ENCODE measurements at places on chromosomes 2 and 18. TPM values are rescaled to one million over a fixed set of nuclear protein-coding genes. Genes with fewer than 3 reads are reported as not detected.

- no peak for DNase-seq
Observed at GRCh38 chr2:138183705-138184104, 219.4 kb downstream of the HNMT start.

LINC00305 gene
- total RNA-seq = not detected

DNA sequence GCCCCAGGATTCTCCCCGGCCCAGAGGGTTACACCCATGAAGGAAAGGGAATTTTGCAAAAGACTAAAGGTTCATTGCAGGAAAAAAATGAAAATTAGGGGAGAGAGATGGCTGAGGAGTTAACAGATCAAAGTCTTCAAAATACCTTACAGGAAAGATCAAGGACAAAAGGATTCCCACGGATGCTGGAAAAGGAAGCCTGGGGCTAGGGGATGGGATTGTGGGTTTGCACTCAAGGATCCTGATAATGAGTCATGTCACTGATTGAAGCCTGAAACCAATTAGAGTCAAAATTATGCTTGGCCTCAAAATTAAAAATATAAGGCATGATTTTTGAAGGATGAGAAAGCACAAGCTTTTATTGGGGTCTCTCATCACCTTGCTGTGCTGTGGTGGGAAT is 32.6 kb upstream of the COPS8 start:
- no peak for DNase-seq

POMC gene
- 7.7 TPM for total RNA-seq

DNA sequence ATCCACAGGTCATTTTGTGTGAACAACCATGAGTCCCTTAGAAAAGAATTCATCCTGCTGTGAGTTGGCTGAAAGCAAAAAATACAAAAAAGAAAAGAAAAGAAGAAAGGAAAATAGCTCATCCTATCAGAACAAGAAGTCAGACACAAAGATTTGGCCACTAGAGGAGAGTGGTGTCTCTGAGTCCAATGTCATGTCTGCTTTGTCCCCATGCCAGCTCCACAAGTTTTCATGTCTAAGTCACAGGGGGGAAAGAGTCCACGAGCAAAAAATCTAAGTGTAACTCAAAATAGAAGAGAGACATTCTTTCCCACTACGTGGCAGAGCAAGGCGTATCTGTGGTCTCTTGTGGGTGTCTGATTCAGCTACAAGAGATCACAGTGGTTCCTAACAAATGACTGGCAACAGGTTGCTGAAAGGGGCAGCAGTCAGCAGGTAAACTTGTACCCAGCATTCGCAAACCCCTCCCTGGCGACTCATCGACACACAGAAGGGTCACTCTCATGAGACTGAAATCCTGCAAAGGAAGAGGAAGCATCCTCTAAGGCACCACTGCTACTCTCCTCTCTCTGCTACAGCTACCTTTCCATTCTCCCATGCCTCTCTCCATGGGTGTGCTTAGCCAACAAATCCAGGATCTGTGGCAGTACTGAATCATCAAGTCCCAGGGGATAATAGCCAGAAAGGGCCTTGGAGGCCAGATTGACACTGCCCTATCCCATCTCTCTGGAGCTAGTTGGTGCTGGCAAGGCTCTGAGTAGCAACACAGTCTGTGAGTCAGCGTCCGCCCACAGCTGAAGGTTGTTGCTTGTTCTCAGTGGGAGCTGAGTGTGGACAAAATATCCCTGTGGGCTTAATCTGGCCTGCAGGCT is 123.0 kb upstream of the SLC39A10 start:
- DNase-seq = no peak

- DNase-seq = no peak
Observed at GRCh38 chr2:173659509-173659908, 304.8 kb downstream of the CDCA7 start.

DNA sequence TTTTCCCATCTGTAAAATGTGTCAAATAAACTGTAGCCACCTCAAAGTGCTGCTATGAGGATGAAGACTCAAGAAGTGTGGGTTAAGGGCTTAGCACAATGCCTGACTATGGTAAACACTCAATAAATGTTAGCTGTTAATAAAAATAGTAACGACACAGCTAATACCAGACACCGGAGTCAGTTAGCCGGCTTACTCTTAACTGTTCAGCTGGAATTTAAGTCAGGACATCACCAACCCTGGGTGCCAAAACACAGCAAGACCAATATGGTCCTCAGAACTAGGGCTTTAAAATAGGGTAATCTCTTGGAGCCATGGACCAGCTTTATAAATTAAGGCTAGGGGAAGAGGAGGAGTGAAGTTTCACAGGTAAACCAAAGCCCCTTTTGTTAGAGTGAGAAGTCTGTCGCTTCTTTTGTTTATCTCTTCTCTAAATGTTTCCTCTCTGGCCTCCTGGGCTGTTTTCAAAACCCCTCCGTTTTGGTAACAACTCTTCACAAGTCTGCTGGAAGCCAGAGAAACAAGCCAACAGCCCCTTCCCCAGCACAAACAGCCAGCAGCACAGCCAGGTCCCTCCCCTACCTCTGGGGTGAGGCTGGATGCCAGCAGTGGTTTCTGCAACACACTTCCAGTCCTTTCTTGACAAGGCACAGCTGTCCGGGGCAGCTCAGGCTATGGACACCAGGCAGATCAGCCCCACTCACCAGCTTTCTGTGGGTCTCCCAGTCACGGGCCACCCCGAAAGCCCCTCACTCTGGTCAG is 13.8 kb upstream of the FZD7 start:
- DNase-seq = no peak

- DNase-seq = no peak
Observed at GRCh38 chr2:24065341-24065740, 10.8 kb downstream of the SF3B6 start.

DNA sequence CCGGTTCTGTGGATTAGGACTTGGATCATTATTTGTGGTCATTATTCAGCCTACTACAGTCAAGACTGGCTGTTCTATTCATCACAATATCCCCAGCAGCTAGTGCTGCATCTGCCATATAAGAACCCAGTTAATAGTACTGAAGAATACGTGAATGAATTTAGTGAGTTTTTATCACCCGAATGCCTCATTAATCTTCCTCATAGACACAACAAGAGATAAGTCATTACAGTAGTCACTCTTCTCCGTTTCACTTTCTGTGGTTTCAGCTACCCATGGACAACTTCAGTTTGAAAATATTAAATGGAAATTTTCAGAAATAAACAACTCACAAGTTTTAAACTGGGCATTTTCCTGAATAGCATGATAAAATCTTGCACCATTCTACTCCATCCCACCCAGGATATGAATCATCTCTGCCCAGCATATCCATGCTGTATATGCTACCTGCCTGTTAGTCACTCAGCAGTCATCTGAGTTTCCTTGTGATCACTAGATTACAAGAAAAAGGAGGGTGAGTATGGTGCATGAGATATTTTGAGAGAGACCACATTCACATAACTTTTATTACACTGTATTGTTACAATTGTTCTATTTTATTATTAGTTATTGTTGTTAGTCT is 363.7 kb upstream of the CHAC2 start:
- DNase-seq = no peak

GRCh38 chr2:96195410-96196066 is 13.1 kb downstream of the STARD7 start:
- no peak for DNase-seq

FEV gene
- total RNA-seq = not detected

GRCh38 chr2:101794141-101794540 is 96.6 kb downstream of the MAP4K4 start:
- DNase-seq = no peak

DNA sequence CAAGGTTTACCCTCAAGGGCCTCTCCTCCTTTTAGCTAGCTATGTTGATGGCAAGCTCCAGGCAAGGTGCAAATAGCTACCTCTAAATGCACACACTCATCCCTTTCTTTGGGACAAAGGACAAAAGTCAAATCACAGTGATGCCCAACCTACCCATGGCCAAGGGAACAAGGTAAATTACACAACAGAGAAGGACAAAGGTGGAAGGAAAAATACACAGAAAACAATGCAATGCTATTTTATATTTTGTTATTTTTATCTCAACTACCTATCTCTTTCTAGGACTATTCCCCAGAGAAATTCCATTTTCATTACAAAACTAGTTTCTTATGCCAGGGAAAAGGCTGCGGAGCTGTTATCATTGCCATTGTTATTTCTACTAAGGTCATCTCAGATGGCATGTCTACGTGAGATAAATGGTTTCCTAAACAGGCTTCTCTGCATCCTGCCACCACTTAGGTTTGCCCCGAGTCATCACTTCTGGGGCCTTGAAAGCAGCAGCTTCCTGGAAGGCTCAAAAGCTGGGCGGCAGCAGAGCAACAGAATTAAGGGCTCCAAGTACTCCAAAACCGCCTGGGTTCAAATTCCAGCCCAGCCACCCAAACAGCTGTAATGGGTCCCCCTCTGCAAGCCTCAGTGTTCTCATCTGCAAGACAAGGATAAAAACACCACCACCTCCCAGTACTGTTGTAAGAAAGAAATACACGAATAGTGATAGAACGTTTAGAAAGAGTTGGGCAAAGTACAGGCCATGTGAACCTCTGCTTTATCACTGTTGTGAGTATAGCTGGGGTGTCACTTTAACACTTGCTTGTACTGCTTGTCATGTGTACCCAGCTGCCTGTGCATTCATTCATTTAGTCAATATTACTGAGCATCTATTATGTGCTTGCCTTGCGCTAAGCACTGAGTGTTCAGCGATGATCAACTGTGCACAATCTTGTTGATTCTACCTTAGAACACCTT is 20.9 kb downstream of the BCL2 start:
- DNase-seq = no peak

DNA sequence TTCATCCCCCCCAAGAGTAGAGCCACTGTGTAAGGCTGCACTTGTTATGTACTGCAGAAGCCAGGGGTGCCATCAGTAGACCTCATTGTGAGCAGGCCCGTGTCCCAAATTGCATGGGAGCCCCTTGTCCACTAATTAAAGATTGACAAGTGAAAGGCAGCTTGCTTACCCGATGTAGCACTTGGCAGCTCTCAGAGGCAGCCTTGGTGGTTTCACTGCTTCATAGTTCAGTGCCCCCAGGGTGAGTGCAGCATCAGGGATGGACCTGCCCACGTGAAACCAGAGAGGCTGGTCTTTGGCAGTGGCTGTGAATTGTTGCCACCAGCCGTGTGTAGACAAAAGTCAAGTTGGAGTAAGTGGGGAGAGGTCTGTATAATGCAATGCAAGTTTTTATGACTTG is 13.3 kb downstream of the TUBB6 start:
- no peak for DNase-seq

GRCh38 chr2:95008306-95008705 is 17.2 kb upstream of the MAL start:
- peak; percentile 46 for DNase-seq

DNA sequence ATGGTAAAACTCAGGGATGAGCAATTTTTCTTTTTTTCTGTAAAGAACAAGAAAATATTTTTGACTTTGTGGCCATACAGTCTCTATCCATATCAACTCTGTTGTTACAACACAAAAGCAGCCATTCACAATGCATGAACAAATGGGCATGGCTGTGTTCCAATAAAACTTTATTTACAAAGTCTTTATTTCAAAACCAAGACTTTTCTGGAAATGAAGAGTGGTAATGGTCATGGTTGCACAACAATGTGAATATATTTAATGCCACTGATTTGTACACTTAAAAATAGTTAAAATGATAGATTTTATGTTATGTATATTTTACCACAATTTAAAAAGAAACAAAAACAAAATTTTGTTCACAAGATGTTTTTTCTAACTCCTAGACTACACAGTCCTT is 1.6 kb upstream of the DSG3 start:
- DNase-seq = no peak

PROKR1 gene
- total RNA-seq = 1.0 TPM

GRCh38 chr2:221434142-221434541 is 138.0 kb downstream of the EPHA4 start:
- no peak for DNase-seq

TMEM127 gene
- total RNA-seq = 17.4 TPM

TEX44 gene
- not detected for total RNA-seq

HOXD1 gene
- total RNA-seq = not detected

TRPM8 gene
- not detected for total RNA-seq

- no peak for DNase-seq
Observed at GRCh38 chr2:237692601-237693290, 65.4 kb downstream of the LRRFIP1 start.

SERPINB12 gene
- 2.6 TPM for total RNA-seq

- peak; percentile 16 for DNase-seq
Observed at GRCh38 chr2:39411181-39411944, 25.7 kb downstream of the MAP4K3 start.

DNA sequence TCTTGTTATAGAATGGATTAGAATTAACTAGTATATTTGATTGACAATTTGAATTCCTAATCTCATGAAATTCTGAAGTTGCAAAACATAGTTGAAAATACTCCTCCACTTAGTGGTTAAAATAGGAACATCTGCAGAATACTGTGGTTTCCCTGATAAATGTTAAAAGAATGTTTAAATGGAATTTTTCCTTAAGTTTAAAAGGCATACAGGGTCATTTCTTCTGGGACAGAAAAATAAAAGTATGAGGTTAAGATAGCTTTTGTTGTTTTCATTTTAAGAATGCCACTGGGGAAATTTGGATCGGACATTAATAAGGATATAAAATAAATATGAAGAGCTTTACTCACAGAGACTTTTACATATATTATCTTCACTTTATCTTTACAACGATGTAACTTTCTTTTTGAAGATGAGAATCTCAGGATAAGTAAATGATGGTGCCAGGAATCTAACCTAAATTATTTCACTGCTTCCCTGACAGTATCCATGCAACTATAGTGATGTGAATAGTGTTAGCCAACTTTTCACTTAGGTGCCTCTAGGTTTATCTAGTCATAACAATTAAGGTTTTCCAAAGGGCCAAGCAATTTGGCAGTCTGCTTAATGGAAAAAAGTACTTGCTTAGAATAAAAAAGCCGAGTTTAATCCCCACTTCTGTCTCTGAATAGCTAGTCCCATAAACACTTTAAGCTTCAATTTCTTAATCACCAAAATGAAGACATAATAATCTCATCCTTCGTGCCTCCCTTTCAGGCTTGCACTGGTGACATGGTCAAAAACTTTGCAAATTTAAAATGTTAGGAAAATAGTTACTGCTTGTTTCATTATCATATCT is 151.8 kb upstream of the STK17B start:
- DNase-seq = no peak

DNA sequence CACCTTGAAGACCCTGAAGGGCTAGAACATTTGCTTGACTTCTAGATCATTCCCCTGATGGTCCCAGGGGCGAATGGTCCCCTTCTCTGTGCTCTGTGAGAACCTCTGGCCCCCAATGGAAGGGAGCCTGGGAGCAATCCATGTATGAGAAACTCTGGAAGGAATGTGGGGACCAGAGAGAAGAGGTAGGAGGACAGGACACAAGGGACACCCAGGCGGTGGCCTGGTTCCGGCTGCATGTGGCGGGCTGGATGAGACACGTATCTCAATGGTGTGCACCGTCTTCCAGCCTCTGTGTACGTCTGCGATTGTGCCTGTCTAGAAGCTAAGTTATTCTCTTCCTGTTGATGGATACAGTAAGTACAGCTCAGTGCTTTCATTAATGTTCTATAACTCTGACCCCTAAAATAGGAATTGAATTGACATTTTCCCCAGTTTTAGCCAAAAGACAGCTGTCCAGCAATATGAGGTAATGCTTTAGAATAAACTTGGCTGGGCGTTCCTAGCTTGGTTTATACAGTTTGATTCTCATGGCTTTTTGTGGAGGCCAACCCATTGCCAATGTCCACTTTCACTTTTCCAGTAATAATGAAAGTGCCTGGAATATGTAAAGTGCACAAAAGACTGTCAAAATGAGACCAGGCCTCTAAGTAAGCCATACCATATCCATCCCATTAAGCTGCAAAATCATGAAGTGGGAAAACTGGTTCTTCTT is 30.1 kb upstream of the COPS8 start:
- DNase-seq = peak; percentile 56

GRCh38 chr2:229715895-229716507 is 1.6 kb upstream of the DNER start:
- peak; percentile 20 for DNase-seq

- DNase-seq = no peak
Observed at GRCh38 chr2:208224802-208225201, 30.1 kb downstream of the IDH1 start.

Measured in tongue (tissue), 3 donors.